ENCODE measurements at places on chromosomes 1 and 21.

DNA sequence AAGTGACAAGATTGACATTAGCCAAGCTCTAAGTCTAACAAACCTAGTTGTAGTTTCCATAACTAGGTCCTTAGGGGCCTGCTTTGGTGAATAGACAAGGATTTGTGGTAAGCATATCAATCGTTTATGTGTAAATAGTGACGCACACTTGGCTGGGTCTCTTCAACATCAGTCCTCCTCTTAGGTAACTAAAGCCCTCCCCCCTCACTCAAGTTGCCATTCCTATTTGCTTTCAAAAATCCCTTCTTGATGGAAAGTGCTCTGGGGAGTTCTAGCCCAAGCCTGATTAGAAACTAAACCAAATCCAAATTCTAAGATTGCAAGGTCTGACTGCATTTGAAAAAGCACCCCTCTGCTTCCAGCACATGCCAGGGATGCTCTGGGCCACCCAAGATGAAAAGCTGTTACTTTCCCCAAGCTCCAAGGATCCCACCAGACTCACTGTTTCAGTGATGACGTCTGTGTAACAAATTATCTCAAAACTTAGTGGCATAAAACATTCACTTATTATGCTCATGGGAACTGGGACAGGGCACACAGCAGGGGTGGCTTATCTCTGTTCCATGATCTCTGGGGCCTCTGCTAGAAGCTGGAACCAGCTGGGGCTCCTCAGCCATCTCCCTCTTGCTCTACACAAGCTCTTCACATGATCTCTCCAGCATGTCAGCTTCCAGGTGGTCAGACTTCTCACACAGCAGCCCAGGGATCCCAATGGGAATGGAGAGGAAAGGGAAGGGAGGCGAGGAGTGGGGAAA, 74.1 kb downstream of the RRAGC start:
- no peak for DNase-seq

- DNase-seq: no peak
These were observed 17.6 kb upstream of the TNFRSF1B start for GRCh38 chr1:12148958-12149790.

- no peak for DNase-seq
These were observed 2.9 kb downstream of the NCDN start for GRCh38 chr1:35560256-35561225.

GRCh38 chr1:224774378-224774777, 155.1 kb upstream of the DNAH14 start:
- DNase-seq: no peak

GRCh38 chr1:197180252-197180878, 33.9 kb upstream of the ASPM start:
- no peak for DNase-seq

DNA sequence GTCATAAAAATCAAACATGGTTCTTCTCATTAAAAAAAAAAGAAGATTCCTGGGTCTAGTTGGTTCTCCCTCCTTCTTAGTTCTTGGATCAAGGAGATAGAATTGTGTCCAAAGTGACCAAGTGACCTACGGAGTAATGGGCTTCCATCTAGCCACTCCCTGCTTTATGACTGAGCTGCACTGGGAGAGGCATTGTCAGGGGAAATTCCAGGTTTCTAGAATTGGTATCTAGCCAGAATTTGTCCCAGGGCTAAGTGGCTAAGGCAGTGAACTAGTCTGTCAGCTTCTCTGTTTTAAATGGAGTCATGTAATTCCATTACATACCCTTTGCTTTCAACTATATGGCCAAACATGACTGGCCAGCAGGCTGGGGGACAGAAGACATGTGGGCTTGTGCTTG, 40.1 kb upstream of the ERG start:
- DNase-seq: no peak

DNA sequence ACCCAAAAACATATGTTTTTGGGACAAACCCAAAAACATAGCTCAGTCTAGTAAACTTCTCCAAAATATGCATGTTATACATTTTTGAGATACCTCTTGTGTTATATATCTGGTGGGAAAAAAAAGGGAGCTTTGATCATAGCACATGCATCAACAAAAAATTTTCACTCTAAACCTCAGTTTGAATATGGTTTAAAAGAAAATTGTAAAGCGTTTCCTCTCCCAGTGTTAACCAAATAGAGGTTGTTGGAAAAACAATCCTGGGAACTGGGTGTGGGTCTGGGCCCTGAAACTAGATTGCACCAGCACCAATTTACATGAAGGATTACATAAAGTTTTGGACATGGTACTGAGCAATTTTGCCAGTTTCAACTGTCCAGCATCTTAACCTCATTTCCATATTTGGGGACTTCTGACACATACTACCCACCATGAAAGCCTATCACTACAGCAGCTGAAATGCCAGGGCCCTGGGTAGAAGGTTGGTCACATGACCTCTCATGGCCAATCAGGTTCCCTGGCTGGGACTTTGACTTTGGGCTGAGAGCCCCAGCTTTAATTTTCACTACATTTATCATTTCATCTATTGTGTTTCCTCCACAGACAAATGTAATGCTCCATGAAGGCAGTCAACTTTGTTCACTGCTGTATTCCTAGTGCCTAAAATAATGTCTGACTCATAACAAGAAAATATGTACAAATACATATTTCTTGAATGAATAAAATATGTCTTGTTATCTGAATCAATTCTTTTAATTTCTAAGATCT, 150.7 kb downstream of the SETD4 start:
- no peak for DNase-seq

GRCh38 chr1:213201380-213202155, 150.5 kb downstream of the RPS6KC1 start:
- DNase-seq: no peak

DNA sequence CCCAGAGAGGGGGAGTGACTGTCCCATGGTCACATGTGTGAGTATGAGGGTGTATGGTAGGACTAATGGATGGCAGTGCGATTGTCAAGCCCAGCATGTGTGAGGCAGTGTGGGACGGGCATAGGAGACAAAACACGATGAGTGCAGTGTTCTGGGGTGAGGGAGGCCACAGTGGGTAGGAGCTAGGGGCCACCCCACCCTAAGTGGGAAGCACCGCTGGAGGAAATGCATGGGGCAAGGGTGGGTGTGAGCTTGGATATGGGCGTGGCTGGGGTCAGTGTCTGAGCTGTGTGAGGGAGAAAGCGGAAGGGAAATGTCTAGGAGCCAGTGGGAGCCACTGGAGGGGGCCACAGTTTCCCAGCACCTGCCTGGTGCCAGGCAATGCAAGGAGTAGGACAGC, 56.5 kb downstream of the FOXO6 start:
- no peak for DNase-seq

DNA sequence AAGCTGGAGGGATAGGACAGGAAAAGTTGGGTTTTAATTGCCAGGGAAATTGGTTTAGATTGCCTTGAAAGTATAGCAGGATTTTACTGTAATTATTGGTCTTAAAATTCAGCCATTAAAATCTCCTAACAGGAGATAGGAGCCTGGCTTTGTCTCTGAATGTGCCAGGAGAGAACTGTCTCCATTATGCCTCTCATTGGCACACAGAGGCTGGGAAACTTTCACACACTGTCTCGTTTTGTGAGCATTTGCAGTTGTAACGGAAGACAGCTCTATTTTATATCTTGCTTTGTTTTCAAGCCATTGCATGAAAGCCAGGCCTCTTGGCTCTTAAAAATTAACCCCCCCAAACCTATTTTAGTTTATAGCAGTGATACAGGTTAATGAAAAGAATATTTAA, 12.5 kb downstream of the DNAJC6 start:
- DNase-seq: no peak

DNA sequence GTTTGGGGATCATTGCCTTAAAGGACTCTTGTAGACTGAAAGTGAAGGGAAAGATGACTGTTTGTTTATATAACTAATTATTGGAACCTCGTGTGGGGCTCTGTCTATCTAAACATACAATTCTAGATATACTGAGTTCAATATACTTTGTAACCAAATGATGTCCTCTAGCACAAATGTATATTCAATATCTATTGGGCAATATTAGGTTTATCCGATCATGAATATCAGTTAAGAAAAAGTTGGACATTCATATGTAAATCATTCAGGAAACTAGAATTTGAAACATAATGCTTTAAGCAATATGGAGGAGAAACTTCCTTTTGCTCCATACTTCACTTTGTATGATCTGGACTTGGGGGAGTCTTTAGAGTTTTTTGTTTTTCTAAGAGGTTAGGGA, 8.9 kb upstream of the RC3H1 start:
- no peak for DNase-seq

DNA sequence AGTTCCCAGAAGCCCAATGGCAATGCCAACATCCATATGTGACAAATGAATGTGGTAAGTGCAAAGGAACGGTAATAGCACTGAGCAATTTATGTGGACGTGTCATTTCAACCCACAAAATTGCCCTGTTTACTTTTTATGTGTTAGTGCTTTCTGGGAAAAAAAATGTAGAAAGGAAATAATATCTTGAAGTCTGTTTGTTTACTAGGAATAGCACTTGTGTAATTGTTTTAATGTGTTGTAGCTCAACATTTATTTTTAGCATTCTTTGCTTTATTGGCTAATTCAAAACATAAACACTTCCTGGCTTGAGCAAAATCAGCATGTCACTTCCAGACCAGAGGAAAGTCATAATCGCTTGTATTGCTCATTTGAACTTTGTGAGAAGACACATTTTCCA, 224.8 kb upstream of the KCNK2 start:
- no peak for DNase-seq

- no peak for DNase-seq
These were observed 176.4 kb downstream of the ZNF281 start for GRCh38 chr1:200233393-200233792.

- DNase-seq: no peak
These were observed 10.6 kb upstream of the NADK start for GRCh38 chr1:1788646-1789431.

DNA sequence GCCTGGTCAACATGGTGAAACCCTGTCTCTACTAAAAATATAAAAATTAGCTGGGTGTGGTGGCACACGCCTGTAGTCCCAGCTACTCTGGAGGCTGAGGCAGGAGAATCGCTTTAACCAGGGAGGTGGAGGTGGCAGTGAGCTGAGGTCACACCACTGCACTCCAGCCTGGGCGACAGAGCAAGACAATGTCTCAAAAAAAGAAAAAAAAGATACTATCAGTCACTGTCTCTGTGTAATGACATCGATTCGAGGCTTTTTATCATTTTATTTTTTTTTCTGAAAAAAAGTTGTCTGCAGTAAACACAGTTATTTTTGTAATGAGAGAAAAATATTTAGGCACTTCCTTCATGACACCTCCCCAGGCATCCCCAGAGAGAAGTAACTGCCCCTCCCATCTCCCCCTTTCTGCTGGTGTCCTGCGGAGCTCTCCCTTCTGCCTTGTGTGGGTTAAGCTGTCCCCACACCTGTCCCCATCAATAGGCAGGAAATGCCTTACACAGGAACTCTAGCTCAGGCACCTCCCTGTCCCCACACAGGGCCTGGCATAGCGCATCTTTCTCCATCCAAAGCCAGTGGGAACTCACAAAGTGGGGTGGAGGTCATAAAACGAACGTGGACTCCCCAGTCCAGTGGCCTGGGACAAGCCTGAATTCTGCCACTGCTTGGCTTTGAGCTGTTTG, 132.0 kb downstream of the SYF2 start:
- DNase-seq: no peak

DNA sequence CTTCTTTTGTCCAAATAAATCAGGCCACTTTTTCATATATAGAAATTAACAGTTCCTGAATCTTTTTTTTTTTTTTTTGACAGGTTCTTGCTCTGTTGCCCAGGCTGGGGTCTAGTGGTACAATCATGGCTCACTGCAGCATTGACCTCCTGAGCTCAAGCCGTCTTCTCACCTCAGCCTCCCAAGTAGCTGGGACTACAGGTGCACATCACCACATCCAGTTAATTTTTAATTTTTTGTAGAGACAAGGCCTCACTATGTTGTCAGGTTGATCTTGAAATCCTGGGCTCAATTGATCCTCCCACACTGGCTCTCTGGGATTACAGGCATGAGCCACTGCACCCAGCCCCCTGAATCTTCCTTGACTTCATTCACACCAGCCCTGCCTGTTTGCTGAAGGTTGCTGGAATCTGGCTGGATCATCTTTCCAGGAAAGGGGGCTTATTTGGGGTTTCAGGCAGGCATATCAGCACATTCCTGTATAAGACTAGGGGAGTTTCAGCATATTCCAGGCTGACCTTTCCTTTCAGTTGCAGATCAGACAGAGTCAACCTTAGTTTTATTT, 78.2 kb upstream of the ARHGAP29 start:
- no peak for DNase-seq

- DNase-seq: no peak
These were observed 5.3 kb upstream of the TMEM52 start for GRCh38 chr1:1924386-1924785.

- no peak for DNase-seq
These were observed 673.6 kb downstream of the MATN1 start for GRCh38 chr1:30049748-30050296.

- no peak for DNase-seq
These were observed 352.5 kb downstream of the HHAT start for GRCh38 chr1:210681158-210681557.

- no peak for DNase-seq
These were observed 10.2 kb downstream of the GSTM3 start for GRCh38 chr1:109730666-109731065.

- no peak for DNase-seq
These were observed 32.5 kb downstream of the SASS6 start for GRCh38 chr1:100100202-100100601.

DNA sequence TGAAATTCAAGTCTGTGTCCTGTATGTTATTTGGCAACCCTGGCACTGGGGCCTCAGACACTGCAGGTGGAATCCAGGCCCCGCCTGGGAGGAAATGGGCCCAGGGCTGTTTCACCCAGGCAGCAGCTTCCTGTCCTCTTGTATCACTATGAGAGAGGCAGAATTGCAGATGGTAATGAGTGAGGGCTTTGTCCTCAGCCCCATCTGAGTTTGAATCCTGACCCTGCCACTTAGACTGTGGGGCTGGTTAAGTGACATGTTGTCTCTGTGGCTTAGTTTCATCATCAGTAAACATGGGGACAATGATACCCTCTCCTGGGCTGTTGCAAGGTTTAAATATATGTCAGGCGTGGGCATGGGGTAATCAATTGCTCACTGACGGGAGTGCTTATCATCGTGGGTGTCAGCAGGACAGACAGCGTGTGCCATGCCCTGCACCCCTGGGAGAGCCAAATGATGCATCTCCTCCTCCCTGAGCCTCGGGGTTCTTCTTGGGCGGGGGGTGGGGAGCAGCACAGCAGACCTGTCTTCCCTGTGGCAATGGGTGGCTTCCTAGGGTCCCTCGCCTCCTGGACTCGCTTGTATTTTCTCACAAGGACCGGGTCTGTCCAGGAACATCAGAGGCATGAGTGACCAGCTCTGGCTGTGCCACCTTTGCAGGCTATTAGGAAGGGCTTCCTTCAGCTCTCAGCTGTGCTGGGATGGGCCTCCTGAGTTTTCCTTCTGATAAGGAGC, 42.1 kb downstream of the ARHGEF10L start:
- no peak for DNase-seq

All from cerebellar nuclear complex (tissue), 1 donor.